IPS DF 19.7 (cell line): ENCODE measurements at places on chromosomes 16 and 17.

DNA sequence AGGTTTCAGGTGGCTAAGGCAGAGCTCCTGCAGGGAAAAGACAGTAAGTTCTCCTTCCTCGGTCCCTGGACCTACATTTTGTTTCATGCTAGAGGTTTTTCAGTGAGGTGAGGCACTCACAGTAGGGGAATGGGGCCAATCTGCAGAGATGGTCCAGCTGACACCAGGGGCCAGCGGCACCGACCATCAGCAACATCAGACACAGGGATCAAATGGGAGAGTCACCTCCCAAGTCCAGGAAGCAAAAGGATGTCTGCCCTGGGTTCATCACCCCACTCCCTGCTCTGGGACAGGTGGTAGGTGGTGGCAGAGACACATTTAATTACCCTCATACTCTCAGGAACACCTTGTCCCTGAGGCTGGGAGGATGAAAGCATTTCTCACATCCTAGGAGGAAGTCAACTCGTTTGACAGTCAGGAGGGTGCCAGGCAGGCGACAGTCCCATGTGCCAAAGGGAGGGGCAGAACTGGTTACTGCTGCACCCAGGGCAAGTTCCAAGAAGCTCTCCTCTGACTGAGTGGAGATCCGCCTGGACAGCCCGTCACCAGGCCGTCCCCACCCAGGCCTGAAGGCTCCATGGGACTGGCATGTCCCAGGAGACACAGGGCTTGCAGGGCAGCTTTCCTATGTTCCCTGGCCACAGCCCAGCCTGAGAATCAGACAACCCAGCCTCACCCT is 19.2 kb downstream of the ATP6V0D1 start:
- DNase-seq: no peak

GRCh38 chr16:22685459-22685830 is 128.5 kb upstream of the HS3ST2 start:
- no peak for DNase-seq

DNA sequence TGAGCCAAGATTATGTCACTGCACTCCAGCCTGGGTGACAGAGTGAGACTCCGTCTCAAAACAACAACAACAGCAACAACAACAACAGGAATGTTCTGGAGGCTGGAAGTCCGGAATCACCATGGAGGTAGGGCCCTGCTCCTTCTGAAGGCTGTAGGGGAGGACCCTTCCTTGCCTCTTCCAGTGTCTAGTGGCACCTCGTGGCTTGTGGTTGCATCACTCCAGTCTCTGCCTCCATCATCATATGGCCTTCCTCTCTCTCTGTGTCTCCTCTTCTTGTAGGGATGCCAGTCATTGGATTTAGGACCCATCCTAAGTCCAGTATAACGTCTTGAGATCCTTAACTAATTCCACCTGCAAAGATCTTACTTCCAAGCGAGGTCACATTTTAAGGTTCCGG is 14.0 kb downstream of the NAGPA start:
- no peak for DNase-seq

DNA sequence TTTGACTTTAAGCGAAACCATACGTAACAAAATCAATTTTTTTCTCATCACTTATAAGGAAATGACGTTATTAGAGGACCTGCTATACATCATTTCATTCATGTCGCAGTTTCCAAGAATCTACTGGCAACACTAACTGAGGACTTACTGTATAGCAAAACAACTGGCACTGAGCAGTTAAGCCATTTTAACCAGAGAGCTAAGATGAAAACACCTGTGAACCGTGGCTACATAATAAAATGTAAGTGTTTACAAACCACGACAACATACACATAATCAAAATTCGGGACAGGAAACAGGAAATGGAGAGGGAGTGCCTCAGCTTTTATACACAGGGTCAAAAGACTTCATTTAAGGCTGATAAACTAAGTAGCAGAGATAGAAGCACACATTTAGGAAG is 29.5 kb downstream of the METTL16 start:
- DNase-seq: no peak

- DNase-seq: no peak
These were observed 11.6 kb downstream of the GLIS2 start for GRCh38 chr16:4327386-4328045.

DNA sequence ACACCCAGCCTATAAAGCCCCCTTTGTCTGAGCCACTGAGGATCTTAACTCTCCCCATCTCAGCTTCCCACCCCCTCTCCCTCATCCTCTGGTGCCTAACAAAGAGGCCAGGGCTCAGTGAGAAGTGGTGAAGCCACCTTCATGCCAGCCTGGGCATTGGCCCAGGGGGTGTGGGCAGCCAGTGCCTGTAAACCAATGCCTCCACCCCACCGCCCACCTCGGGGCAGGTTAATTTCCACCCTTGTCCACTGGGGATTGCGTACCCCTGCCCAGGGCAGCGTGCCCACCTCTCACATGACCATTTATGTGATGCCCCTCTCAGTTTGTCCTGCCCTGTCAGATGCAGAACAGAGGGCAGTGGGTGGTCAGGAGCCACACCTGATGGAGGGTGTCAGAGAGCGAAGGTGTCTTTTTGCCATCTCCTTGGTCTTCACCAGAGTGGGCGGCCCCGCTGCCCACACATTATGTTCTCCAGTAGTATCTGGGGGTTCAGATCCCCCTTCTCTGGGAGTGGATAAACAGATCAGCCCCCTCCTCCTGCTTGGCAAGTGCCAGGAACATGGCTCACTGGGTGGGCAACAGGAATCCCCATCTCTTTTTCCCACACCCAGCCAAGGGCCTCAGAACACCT is 10.1 kb upstream of the ARHGAP23 start:
- DNase-seq: no peak

GRCh38 chr17:78343543-78344201 is 16.2 kb downstream of the SOCS3 start:
- DNase-seq: no peak

DNA sequence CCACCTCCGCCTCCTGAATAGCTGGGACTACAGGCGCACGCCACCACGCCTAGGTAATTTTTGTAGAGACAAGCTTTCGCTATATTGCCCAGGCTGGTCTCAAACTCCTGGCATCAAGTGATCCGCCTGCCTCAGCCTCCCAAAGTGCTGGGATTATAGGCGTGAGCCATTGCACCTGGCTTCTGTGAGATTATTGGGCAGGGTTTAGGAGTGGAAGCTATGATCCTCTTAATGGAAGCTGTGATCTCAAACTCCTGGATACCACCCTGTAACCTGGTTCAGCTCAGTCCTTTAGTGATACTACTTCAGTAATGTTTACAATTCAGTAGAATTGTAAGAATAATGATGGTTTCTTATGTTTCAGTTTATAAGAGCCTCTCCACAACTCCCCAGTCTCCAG is 14.1 kb downstream of the NFE2L1 start:
- no peak for DNase-seq

GRCh38 chr17:36934144-36934691 is 3.1 kb upstream of the LHX1 start:
- no peak for DNase-seq
